Activated naive CD4-positive, alpha-beta T cell (primary cell): ENCODE measurements at places on chromosomes 7 and 10.

DNA sequence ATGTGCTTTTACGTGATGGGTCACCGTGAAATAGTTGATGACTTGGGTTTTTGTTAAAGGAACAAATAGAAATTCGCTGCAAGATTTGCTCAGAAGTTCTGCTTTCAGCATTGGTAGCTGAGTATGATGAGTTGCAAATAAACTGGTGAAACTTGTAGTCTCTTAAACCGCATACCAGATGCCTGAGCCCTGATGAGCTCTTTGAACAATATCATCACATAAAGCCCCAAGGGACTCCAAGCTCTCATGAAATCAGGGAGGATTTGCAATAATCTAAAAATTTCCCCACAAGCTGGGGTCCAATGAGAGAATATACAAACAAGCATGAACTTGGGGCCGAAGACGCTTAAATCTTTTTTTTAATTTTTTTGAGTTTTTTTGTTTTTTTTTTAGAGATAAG is 312.4 kb downstream of the CALN1 start:
- no peak for DNase-seq

- no peak for DNase-seq
Observed at GRCh38 chr10:113057948-113058522, 108.0 kb downstream of the TCF7L2 start.

DNA sequence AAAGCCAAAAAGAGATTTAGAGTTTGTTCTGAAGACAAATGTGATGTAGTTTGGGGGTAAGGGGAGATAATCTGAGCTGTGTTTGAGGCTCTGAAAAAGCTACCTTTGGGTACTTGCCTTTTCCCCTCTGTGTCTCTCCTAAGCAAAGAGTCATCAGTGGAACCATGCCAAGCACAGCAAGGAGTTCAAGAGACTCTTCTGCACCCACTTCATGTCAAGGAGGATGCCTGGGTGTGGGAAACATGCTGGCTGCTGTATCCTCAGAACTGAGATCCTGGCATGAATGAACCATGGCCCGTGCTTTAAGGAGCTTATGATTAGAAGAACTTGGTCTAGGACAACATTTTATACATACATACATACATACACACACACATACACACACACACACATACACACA is 142.9 kb downstream of the NOC3L start:
- no peak for DNase-seq

DNA sequence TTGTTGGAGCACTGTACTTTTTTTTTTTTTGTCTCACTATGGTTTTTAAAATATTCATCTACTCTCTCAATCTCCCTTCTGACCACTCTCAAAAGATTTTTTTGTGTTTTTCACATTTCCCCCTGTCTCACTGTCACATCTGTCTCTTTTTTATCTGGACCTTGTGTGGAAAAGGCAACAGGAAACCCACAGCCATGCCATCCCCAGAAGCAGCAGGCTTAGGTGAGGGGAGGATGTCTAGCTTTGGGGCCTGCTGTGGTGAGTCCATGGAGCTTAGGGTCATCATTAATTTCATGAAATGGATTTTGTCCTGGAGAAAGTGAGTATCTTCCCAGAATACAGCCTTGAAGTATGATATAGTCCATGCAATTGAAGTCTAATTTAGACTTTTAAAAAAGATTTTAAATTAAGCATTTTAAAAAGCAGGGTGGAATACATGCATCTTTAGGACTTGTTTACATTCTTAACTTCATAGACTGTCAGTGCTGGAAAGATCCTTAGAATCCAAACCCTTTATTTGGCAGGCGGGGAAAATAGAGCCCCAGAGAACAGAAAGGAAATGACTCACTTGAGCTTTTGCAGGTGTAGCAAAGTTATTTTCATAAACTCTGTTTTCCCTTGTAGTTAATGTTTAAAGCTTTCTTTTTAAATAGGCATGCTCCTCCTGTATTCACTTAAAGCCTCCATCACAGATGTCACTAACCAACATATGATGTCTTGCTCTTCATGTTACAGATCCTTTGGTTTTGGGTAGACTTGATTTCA is 25.1 kb downstream of the MINDY4 start:
- no peak for DNase-seq

DNA sequence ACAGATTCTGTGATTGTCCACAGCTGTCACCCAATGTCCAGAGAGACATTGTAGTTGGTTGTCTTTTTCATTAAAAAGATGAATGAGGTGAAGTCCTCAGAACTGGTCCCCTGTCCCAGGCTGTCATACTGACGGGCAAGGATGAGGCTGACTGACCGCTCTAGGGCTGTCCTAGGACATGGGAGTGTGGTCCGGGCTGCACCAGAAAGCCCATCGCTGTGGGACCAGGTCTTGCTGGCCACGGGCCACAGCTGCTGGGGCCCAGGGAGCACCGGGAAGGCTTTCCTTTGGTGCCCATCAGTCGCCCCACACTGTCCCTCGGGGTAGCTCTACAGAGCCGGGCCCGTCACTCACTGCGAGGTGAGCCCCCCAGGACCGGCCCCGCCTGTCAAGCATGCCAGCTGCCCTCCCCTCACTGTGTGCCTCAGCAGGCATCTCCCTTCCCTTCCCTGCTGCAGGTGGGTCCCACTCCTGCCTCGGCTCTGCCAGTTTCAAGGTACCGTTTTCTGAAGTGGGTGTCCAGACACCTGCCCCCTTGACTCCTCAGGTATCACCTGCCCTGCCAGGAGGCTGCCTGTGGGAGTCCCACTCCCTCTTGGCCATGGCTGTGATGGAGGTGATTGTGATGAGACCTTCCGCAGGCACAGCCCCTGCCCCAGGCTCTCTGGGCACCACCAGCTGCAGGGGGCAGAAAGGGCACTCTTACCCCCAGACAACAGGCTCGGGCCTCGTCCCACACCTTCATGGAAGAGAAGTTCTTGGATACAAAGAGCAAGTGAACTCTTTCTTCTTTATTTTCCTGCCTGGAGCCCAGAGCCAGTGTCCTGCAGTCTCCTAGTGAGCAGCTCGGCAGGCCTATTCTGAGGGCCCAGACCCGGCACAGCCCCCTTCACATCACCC is 21.7 kb downstream of the LRRC27 start:
- no peak for DNase-seq

- DNase-seq, result no peak
Observed at GRCh38 chr7:152590481-152590880, 85.5 kb downstream of the XRCC2 start.
